Kidney glomerular epithelial cell (primary cell): ENCODE measurements at places on chromosomes 6 and 20.

DNA sequence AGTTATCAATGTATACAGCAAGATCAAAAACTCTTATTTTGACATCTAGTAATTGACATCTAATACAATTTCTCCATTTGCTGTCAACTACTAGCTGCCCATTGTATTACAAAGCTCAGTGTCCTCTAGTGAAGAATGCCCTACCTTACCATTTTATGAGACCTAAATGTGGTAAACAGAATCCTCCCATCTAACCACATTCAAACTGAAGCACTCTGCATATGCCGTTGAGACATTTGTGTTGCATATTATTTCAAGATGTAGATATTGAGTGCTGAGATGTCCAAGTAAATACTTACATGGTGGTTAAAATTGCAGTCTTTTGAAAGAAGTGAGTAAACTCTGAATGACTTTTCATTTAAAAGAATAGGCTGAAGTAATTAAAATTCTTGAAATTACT is 597 bp upstream of the GLYATL3 start:
- DNase-seq, result no peak

- no peak for DNase-seq
These were observed 44.9 kb downstream of the SNAP25 start for GRCh38 chr20:10263385-10264165.

DNA sequence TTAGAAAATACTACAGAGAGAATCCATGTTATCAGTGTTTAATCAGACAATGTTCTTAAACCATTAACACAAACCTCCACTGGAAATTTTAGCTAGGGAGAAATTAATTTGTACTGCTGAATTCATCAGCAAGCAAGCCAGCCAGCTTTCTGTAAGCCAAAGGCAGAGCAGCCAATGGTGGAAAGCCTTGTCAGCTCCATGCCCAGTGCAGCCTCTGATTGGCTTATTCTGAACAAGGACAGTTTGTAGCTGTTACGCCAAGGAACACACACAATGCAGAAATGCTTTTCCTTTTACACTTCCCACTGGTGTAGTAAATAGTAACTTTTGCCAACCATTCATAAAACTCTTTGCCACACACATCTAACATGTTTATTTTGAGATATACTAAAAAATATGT is 265.0 kb downstream of the TENT5A start:
- DNase-seq, result no peak

GRCh38 chr6:130507666-130508028 is 141.8 kb downstream of the TMEM200A start:
- DNase-seq, result no peak

- peak; percentile 31 for DNase-seq
These were observed 304.5 kb downstream of the PRL start for GRCh38 chr6:21992178-21992967.

- no peak for DNase-seq
These were observed 27.6 kb downstream of the SYNJ2 start for GRCh38 chr6:158009114-158009891.

DNA sequence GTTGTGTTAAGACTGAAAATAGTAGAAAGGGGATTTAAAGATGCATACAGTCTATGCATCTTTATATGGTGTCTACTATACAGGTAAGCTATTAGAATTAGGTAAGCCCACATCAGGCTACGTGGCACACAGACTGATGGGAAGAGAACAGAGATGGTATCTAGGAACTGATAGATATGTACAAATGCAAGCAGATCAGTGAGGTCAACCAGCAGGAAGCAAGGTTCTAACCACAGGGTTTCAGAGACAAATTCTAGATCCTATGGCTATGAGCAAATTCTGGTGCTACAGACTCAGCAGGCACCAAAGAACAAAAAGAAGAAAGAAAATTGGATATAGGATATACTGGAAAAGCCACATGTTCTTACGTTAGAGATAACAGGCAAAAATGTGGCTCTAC is 110.6 kb downstream of the TRDN start:
- DNase-seq, result no peak

- DNase-seq, result no peak
These were observed 23.4 kb upstream of the TRIM27 start for GRCh38 chr6:28947067-28947765.

DNA sequence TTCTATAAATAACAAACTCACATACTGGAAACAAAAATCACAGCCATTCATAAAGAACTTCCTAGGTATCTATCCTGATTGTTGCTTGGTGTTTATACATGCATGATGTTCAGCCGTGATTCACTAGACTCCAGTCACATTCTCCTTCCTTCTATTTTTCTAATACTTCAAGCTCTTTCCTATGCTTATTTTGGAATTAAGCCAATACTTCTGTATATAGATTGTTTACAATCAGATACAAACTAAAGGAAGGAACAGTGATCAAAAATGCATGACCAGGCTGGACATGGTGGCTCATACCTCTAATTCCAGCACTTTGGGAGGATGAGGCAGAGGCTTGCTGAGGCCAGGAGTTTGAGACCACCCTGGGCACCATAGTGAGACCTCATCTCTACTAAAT is 377.5 kb upstream of the IRAK1BP1 start:
- DNase-seq, result no peak

DNA sequence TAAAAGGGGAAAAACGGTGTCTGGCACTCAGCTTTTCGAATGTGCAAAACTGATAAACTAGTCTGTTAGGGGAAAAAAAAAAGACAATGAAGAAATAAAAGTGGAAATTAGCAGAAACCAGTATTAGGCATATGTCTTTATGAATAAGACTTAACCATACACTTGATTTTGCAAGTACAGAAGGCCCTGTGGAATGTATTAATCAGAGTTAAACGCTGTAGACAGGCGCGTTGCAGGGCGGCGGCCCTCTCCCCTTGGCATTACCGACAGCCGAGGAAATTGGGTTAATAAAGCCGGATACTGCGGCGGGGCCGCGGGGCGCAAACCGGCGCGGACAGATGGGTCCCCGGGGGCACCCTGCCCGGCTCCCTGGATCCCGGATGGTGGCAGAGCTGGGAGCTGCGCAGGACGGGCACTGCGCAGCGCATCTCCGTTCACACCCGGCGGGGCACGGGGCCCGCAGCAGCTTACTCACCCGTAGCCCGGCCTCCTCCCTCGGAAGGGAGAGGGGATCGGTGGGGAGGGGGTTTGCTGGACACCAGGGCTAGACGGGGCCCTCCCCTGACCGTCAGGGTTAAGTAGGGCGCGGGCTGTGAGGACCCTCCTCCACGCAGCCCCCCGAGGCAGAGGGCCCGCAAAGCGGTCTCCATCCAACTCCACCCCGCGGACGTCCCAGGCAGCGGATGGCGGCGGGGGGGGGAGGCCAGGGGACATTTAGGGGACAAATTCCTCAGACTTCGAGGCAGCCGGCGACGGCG is 2.0 kb downstream of the BHLHE23 start:
- DNase-seq, result no peak

DNA sequence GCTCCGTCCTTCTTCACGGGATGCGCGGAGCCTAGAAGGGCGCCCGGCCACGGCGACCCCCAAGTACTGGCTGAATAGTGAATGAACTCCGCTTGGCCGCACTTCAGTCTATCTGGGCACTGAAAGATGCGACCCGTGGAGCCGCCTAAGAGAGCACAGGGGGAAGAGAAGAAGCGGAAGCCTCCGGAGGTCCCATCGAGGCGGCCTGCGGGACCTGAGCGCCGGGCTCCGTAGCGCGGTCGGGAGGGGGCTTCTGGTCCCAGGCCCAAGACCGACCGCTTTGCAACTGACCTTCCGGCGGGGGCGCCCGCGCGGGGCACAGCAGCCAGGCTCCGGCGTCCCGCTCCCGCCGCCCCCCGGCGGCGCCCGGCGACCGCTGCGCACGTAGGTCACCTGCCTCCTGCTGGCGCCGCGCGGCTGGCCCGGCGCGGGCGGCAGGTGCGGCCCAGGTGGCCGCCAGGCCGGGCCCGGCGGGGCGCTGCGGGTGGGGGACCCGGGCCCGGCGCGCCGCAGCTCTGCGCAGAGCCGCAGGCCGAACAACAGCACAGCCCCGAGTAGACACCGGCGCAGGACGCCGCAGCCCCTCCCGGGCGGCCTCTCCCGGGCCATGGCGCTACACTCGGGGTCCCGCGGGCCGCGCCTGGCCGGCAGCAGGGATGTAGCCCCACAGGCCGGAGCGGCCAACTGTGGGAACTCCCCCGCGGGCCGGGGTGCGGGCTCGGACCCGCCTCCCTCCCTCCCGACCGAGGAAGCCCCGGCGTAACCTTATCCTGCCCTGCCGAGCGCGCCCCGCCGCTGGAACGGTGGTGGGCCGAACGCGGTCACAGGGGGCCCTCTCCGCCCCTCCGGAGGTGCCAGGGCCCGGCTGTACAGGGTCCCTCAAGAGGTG is at the start of gene METTL24:
Gene METTL24, minus strand, starts transcription at position 686 of the 889 bp plus-strand sequence. Its CDS starts 77 bp downstream, at position 609.
- no peak for DNase-seq

DNA sequence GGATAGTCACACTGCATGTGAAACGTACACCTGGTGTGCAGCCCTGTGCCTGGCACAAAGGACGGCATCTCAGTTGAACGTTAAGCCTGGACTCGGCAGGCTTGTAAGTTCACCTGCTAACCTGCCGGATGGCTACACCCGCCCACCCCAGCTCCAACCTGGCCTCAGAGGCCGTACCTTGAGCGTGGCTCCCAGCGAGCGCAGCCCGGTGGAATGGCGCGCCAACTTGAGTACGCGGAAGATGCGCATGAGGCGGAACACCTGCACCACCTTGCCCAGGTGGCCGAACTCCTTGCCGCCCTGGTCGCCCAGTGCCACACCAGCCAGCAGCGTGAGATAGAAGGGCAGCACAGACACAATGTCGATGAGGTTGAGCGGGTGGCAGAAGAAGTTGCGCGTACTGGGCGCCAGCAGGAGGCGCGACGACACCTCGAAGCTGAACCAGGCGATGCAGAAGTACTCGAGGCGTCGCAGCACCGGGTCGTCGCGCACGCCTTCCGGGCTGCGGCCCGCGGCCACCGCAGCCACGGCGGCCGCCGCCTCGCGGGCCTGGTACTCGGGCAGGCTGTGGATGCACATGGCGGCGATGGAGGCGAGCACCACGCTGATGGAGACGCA is 3.3 kb downstream of the KCNS1 start:
- DNase-seq, result no peak

GRCh38 chr6:131116321-131116720 is 18.9 kb upstream of the AKAP7 start:
- DNase-seq, result no peak

GRCh38 chr20:33578510-33578909 is 83.6 kb upstream of the C20orf144 start:
- no peak for DNase-seq

- no peak for DNase-seq
These were observed 161.1 kb upstream of the CARMIL1 start for GRCh38 chr6:25118038-25118437.

DNA sequence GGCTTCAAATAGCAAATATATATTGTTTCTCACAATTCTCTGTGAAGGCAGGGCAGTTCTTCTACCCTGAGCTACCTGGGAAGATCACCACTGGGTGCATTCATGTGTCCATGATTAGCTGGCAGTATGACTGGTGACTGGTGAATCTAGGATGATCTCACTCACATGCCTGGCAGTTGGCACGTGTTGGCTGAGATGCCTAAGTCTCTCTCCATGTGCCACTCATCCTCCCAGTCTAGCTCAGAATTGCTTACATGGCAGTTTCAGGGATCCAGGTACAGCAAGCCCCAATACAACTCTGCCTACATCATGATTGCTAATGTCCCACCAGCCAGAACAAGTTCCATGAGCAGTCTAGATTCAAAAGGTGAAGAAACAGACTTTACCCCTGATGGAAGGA is 346.8 kb upstream of the CNR1 start:
- DNase-seq, result no peak

GRCh38 chr6:29792123-29793035 is 35.2 kb upstream of the HLA-G start:
- DNase-seq, result no peak

- no peak for DNase-seq
These were observed 10.0 kb downstream of the TCF15 start for GRCh38 chr20:600141-600540.

- no peak for DNase-seq
These were observed 25.3 kb downstream of the NOL4L start for GRCh38 chr20:32559753-32560380.

DNA sequence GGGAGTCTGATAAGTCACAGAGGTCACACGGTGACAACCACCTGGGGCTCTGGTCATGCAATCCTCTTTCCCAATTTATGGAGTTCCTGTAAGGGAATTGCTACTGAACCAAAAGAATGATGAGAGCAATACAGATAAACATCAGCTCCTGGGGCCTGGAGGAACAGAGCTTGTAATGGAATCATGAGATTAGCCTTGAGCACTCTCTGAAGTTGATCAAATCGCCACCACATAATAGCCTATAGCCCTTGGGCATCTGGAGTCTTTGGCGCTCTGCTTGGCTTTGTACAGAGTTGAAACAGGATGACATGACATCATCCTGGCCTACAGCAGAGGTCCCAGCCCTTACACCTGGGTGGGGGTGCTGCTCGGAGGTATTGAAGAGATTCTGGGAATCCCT is 154.3 kb upstream of the DTNBP1 start:
- no peak for DNase-seq

GRCh38 chr6:10416863-10417641 is 2.2 kb upstream of the TFAP2A start:
- no peak for DNase-seq

- DNase-seq, result no peak
These were observed 84.4 kb downstream of the SLX4IP start for GRCh38 chr20:10519361-10520046.

DNA sequence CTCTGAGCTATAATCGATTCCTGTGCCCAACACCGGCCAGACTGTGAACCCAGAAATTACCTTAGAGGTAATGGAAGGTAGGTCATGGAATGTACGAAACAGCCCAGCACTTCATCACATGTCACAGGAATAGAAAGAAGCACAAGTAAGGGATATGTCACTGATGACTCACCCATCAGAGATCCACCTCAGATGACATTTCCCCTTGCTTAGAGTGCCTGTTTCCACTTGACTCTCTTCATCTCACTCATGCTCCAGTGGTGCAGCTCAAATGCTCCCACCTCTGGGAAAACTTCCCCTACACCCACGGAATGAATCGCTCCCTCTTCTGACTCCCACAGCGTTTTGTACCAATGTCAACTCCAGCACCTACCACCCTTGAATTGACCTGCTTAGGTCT is 381.6 kb upstream of the CNR1 start:
- DNase-seq, result peak; percentile 16

- DNase-seq, result no peak
These were observed 75.7 kb downstream of the REPS1 start for GRCh38 chr6:138912308-138912707.

DNA sequence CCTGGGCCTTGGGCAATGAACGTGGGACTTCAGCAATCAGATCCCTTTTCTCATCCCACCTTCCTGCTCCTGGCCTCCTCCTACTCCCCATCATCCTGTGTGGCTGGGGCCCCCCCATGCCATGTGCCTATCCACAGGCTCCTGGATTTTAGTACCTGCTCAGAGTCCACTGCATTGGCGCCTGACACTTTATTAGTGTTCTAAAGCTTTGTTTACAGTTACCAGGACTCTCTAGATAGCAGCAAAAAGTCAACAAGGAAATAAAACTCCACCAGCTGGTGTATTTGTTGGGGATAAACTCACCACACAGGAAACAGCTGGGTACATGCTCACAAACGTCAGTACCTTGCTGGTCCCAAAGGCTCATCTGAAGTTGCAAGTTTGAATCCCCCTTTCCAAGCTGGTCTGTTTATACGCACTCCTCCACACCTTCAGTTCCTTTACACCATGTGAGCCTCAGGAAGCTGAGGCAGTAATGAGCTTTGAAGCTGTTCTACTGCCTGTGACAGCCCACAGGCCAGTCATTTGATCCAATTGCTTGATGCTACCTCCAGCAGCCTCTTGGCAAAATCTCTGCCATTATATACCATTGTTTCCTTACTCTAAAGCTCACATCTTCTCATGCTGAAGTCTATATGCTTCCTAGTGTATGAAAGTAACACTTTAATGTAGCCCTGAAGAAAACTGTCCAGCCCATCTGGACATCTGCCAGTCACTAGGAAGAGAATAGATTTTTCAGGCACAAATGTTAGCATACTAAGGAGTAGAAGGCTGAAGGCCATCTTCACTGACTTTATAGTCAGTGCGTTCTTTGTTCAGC is 76.6 kb downstream of the ANKEF1 start:
- DNase-seq, result no peak
